ENCODE measurements at places on chromosomes 4 and X.

DNA sequence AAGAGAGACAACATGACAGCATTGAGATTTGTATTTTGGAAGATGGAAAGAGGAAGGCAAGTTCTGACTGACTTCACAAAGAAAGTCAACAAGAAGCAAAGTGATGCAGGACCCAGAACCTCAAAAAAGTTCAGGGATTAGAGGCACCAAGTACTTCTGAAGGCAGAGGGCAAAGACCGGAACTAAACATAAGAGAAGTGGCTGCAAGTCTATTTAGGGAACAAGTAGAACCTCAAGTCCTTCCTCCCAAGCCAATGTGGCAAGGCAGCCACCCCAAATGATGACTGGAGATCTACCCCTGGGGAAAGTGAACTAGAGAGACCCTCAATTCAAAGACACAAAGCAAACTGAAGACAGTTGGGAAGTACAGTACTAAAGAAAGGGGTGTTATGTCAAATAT, 46.6 kb downstream of the SLC39A8 start:
- peaks cover 69% of the 10 kb centered on the region for H3K36me3 ChIP-seq
- H3K4me3 ChIP-seq, result no peak overlapping the region
- H3K4me1 ChIP-seq, result peaks cover 8% of the 10 kb centered on the region

DNA sequence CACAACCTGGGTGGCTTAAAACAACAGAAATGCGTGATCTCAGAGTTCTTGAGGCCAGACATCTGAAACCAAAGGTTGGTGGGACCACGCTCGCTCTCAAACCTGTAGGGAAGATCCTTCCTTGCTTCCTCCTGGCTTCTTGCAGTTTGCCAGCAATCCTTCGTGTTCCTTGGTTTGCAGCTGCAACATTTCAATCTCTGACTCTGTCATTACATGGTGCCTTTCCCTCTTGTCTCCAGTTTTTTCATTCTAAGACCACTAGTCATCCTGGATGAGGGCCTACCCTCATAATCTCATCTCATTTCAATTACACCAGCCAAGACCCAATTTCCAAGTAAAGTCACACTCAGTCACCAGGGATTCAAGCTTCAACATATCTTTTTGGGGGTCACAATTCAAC, 388.0 kb downstream of the GPM6A start:
- H3K36me3 ChIP-seq, result no peaks in the 10 kb centered on the region
- no peaks in the 10 kb centered on the region for H3K4me1 ChIP-seq
- no peak overlapping the region for H3K4me3 ChIP-seq
- H3K27me3 ChIP-seq, result no peaks in the 10 kb centered on the region
- no peak for DNase-seq

- H3K4me1 ChIP-seq, result peaks cover 8% of the 10 kb centered on the region
- H3K4me3 ChIP-seq, result no peak overlapping the region
- no peak overlapping the region for H3K27ac ChIP-seq
- peaks cover 6% of the 10 kb centered on the region for H3K27me3 ChIP-seq
These were observed 5.2 kb upstream of the KLF8 start for GRCh38 chrX:56226980-56227379.

GRCh38 chrX:153909024-153909979, 4.8 kb downstream of the AVPR2 start:
- H3K27me3 ChIP-seq, result no peaks in the 10 kb centered on the region
- no peak overlapping the region for H3K4me3 ChIP-seq
- H3K4me1 ChIP-seq, result no peaks in the 10 kb centered on the region

DNA sequence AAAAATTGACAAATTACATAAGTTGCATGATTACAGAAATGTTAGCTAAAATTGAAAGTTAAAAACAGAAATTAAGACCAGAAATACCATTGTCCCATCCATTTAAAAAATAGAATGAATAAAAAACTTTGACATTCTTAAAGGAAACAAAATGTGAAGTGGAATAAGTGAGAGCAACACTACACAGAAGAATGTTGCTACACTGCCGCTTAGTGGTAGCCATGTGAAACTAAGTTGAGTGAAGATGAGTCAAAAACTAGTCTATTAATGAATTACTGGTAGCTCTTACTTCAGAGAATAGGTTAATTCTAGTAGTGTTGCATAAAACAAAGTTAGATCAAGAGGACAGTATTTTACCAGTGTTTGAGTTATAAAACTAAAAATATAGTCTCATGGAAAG, 571.0 kb upstream of the KLHL4 start:
- H3K27me3 ChIP-seq, result no peaks in the 10 kb centered on the region
- H3K36me3 ChIP-seq, result no peaks in the 10 kb centered on the region
- no peak overlapping the region for H3K27ac ChIP-seq
- no peak for DNase-seq
- H3K4me3 ChIP-seq, result no peak overlapping the region

DNA sequence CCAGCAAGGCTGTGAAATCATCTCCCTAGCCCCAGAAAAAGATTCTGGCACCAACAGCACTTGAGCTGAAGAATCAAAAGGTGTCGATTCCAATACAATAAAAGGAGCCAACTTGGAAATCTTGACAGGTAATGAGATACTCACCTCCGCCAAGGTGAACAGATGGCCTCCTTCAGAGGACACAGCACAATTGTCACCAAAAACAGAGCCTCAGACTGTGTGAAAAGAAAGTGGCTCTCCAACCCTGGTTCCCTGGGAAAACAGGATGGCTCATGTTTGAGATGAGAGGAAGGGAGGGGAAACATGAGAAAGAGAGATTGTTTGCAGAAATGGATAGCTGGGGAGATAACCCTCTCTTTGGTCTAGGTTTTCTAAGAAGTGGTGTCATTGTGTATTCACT, 168.9 kb downstream of the HS3ST1 start:
- H3K4me3 ChIP-seq, result no peak overlapping the region
- no peaks in the 10 kb centered on the region for H3K27me3 ChIP-seq
- DNase-seq, result no peak
- H3K27ac ChIP-seq, result no peak overlapping the region
- H3K4me1 ChIP-seq, result no peaks in the 10 kb centered on the region
- no peaks in the 10 kb centered on the region for H3K36me3 ChIP-seq

DNA sequence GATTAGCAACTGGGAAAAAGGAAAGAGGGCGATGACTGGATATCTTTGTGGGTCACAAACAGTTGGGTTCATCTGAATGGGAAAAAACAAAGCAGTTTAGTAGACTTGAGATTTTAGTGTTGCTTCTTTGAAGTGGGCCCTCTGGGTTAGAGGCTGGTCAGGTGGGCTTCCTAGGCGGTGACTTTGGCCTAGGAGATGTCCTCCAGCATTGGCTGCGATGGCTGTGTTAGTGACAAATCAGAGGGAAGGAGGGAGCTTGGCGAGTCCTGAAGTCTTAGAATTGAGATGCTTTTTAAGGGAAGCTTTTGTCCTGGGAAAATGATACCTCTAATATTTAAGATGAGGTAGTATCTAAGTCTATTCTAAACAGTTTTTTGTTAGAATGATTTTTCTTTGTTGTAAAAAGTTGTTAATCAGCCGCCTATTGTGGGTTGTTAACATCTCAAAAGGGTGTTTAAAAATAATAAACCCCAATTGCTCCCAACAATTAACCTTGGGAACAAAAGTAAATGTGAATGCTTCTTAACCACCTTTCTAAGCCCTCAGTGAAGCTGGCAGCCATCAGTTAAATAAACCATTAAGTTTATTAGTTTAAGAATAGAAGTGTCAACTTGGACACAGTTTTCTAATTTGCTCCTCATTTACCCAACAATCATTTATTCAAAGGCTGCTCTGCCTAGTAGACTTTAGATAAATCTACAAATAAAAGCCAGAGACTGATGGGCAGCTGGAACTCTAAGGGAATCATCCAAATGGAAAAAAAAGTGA, 31.7 kb downstream of the DLG3 start:
- H3K36me3 ChIP-seq, result peaks cover 13% of the 10 kb centered on the region
- DNase-seq, result no peak
- H3K4me3 ChIP-seq, result no peak overlapping the region
- no peak overlapping the region for H3K27ac ChIP-seq

DNA sequence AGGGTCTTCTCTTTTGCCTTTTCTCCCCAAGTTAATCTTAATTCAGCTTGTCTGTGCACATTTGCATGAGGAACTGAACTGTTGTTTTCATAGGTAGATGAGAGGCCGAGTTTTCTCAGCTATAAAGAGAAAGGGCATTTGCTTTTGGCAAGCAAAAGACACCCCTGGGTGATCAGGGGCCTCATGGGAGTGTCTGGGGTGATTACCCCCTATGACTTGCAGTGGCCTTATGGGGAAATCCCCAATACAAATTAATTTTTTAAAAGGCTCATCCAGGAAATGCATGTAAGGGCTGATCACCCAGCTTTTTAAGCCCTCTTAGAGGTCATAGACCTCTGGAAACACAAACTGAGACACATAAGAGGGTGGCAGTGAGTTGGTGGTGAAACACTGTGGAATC, 56.4 kb upstream of the HMX1 start:
- no peaks in the 10 kb centered on the region for H3K4me1 ChIP-seq
- no peak overlapping the region for H3K27ac ChIP-seq
- H3K27me3 ChIP-seq, result no peaks in the 10 kb centered on the region
- no peaks in the 10 kb centered on the region for H3K36me3 ChIP-seq

DNA sequence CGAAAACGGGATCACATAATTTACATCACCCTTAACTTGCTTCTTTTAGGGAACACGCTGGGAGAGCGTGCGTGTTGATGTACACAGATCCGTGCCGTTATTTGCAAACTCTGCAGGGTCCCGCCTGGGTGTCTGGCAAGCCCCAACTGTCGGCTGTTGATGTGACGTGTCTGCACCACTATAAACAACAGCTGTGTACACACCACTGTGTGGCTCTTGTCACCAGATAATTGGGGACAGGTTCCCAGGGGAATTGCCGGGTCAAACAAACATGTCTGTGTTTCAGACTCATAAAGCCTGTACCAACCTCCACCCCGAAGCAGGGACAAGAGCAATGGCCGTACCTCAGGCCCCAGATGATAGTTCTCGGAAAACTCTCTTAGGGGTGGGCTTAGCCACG, 105.0 kb upstream of the AFAP1 start:
- H3K4me1 ChIP-seq, result no peaks in the 10 kb centered on the region
- H3K4me3 ChIP-seq, result no peak overlapping the region
- no peak overlapping the region for H3K27ac ChIP-seq
- no peak for DNase-seq

- peak overlapping the region; percentile 90 for H3K27ac ChIP-seq
- no peak for DNase-seq
- H3K36me3 ChIP-seq, result peaks cover 31% of the 10 kb centered on the region
- H3K4me1 ChIP-seq, result peaks cover 45% of the 10 kb centered on the region
These were observed 76.7 kb downstream of the MAOB start for GRCh38 chrX:43805579-43805978.

GRCh38 chr4:78876568-78877320, 62.5 kb downstream of the PAQR3 start:
- H3K4me3 ChIP-seq, result no peak overlapping the region
- peaks cover 15% of the 10 kb centered on the region for H3K36me3 ChIP-seq
- H3K27ac ChIP-seq, result no peak overlapping the region
- no peaks in the 10 kb centered on the region for H3K27me3 ChIP-seq
- DNase-seq, result no peak

DNA sequence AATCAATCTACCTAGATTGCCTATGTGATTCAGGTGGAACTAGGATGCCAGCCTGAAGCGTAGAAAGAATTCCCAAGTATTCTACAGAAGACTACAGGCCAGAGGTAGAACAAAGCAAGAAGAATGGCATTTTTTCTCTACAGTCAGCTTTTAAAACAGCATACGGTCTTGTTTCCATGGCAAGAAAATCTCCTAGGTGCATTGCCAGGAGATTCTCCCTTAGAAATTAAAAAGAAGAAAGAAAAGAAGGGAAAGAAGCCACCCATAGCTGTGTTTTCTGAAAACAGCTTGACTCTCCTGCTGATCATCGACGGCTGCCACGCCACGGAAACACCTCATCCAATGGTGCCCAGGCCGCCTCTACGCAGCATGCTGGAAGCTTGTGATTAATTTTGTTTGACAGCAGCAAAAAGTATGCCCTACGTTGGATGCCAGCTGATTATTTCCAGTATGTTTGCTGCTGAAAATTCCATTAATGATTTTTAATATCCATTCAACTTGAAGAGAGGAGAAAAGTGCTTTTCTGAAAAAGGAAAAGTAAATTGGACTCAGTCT, 24.1 kb downstream of the ANK2 start:
- no peak overlapping the region for H3K4me3 ChIP-seq

DNA sequence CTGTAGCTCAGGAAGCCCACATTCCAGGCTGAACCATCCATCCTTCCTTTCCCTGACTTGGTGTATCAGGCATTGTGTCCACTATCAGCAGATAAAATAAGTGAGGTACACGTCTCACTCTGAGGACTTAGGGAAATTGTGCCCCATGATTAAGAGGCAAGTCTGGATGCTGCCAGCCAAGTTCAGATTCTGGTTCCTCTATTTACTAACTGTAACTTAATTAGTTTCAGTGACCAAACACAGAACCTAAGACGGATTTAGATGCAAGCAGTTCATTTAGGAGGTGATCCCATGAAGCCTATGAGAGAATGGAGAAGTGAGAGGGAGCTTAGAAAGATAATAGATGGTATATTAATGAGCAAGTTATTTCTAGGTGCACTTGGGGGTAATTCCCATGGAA, 56.6 kb upstream of the PACRGL start:
- no peak for DNase-seq
- H3K27ac ChIP-seq, result no peak overlapping the region
- H3K4me3 ChIP-seq, result no peak overlapping the region
- no peaks in the 10 kb centered on the region for H3K27me3 ChIP-seq
- no peaks in the 10 kb centered on the region for H3K4me1 ChIP-seq

- H3K27me3 ChIP-seq, result peaks cover 5% of the 10 kb centered on the region
- H3K27ac ChIP-seq, result no peak overlapping the region
- no peak overlapping the region for H3K4me3 ChIP-seq
- no peaks in the 10 kb centered on the region for H3K36me3 ChIP-seq
- no peak for DNase-seq
- no peaks in the 10 kb centered on the region for H3K4me1 ChIP-seq
These were observed 277.4 kb upstream of the GATB start for GRCh38 chr4:152038238-152038637.

GRCh38 chr4:104502471-104502870, 7.8 kb upstream of the CXXC4 start:
- no peaks in the 10 kb centered on the region for H3K4me1 ChIP-seq
- no peak overlapping the region for H3K27ac ChIP-seq
- DNase-seq, result no peak
- H3K27me3 ChIP-seq, result peaks cover 5% of the 10 kb centered on the region
- H3K4me3 ChIP-seq, result no peak overlapping the region

GRCh38 chrX:32896088-32896487, 315.3 kb downstream of the DMD start:
- no peak overlapping the region for H3K27ac ChIP-seq
- no peak for DNase-seq
- no peak overlapping the region for H3K4me3 ChIP-seq
- no peaks in the 10 kb centered on the region for H3K36me3 ChIP-seq
- no peaks in the 10 kb centered on the region for H3K4me1 ChIP-seq

DNA sequence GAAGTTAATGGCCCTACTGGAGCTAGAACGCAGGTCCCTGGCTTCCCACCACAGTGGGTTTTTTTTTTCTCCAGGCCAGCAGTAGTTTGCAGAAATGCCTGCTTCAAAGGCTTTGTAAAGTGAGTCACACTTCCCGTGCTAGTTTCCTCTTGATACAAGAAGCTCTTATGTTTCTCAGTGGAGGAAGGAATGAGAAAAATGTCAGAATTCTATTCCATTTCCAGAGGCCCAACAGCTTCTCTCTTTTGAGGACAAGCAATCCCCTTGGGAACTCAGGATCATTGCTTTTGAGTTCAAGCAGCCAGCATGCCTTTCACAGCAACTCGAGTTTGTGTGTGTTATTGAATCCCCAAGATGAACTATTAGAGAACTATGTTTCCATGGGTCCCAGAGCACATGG, 134.3 kb downstream of the GUCY2F start:
- no peaks in the 10 kb centered on the region for H3K36me3 ChIP-seq
- H3K4me3 ChIP-seq, result no peak overlapping the region
- no peaks in the 10 kb centered on the region for H3K4me1 ChIP-seq
- H3K27me3 ChIP-seq, result no peaks in the 10 kb centered on the region

- peaks cover 5% of the 10 kb centered on the region for H3K4me1 ChIP-seq
- no peak overlapping the region for H3K4me3 ChIP-seq
These were observed 15.9 kb upstream of the RBM47 start for GRCh38 chr4:40645586-40645985.
